ENCODE measurements at places on chromosomes 4 and X. TPM values are rescaled to one million over a fixed set of nuclear protein-coding genes. Genes with fewer than 3 reads are reported as not detected.

GRCh38 chr4:121656269-121656641, 40.5 kb downstream of the ANXA5 start:
- DNase-seq: peak; percentile 7

GRCh38 chr4:29243851-29244250, 1476.3 kb upstream of the PCDH7 start:
- no peak for DNase-seq

- DNase-seq: no peak
Measured at GRCh38 chr4:1683261-1683735, 815 bp downstream of the FAM53A start.

DNA sequence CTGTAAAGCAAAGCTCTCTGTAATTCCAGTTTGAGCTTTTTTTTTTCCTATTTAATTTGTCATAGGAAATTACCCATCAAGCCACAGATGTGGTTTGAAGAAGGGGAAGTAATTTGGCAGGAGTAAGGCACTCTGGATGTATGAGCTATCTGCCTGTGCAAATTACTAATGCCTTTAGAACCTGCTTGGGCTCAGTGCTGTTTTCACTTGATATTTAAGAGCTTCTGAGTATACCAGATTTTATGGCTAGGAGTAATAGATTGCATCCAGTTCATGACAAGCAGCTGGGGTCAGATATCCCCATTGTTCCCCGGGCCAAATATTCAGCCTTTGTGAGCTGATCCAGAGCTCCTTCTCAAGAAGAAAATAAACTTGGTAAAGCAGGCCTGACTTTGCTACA, 89.1 kb downstream of the DCAF8L2 start:
- DNase-seq: no peak

DNA sequence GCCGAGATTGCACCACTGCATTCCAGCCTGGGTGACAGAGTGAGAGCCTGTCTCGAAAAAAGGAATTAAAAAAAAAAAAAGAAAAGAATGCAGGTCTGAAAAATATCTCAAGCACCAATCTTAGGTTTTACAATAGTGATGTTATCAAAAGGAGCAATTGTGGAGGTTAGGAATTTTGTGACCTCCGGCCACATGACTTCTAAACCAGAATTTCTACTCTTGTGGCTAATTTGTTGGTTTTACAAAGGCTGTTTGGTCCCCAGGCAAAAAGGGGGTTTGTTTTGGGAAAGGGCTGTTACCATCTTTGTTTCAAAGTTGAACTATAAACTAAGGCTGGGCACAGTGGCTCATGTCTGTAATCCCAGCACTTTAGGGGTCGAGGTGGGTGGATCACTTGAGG, 15.4 kb upstream of the ZNF41 start:
- no peak for DNase-seq

GRCh38 chr4:152062936-152063620, 302.3 kb upstream of the GATB start:
- no peak for DNase-seq

- DNase-seq: peak; percentile 0
Measured at GRCh38 chrX:153763989-153764755, at the start of gene PLXNB3. Gene PLXNB3, plus strand, starts transcription at chrX:153764249. Its CDS starts 1,287 bp downstream, at chrX:153765536.

GRCh38 chrX:28589046-28589445, 1.8 kb downstream of the IL1RAPL1 start:
- DNase-seq: no peak

DNA sequence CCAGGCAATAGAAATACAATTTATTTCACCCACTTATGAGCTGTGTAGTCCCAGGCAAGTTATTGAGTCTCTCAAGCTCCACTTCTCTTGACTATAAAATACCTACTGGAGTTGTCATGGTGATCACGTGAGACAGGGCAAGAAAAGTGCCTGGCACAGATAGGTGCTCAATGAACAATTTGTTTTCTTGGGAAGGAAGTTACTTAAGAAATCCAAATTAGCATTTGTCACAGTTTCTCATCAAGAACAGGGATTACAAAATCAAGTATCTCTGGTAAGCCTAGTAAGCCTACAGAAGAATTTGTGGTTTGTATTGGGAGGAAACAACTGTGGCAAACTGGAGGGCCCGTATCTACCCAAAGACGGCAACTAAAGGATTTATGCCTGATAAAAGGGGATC, 37.5 kb upstream of the RASGEF1B start:
- no peak for DNase-seq

- no peak for DNase-seq
Measured at GRCh38 chr4:87530868-87531267, 1.7 kb upstream of the SPARCL1 start.

DNA sequence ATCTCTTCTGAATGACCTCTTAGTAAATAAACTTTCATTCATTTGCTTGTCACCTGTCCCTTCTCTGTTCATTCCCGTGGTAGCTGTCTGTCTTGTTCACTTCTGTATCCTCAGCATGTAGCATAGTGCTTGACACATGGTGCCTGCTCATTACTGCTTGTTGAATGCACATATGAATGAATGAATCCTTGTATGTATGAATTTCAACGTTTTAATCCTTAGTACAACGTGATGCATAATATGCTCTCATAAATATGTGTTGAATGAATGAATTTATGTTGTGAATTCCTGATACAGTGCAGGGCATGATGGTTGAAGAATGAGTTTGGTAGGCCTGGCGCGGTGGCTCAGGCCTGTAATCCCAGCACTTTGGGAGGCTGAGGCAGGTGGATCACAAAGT, 3.0 kb downstream of the TLR10 start:
- DNase-seq: no peak

DNA sequence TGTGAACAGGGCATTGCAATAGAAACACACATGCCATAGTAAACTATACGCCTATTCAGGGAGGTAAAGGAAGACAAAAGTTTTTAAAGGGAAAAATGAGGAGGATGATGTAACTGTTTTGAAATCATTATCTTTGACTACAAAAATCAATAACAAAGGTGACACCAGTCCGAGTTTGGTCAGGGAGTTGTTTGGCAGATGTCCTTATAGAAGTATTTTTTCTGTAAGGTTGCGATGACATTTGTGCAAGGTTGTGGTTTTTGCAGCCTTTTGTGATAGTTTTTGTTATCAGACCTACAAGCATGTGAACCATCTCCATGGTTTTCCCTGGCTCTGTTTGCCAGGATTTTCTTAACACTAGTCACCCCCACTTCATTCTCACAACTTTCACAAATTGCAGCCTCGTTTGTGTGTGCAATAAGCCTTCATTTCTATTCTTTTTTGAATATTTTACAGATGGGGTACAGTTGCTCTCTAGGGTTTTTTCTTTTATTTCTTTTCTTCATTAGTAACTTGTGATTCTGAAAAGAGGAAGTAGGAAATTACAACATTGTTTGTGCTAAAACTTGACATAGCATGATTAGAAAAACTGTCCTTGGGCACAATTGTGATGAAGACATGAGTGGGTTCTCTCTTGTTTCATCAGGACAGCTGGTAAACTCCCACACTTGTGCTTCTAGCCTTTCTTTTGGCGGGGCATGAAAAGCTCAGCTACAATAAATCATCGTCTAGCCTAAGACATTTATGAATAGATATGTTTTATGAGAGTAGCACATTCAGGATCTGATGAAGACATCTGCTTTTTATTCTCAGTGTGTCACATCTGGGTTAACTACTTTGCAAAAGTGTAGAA, 60.2 kb upstream of the PNPLA4 start:
- DNase-seq: peak; percentile 26

GRCh38 chrX:149871940-149872339, 9.0 kb upstream of the MAGEA8 start:
- peak; percentile 13 for DNase-seq

GRCh38 chr4:88522702-88523324, 763 bp downstream of the PYURF start:
- no peak for DNase-seq

DNA sequence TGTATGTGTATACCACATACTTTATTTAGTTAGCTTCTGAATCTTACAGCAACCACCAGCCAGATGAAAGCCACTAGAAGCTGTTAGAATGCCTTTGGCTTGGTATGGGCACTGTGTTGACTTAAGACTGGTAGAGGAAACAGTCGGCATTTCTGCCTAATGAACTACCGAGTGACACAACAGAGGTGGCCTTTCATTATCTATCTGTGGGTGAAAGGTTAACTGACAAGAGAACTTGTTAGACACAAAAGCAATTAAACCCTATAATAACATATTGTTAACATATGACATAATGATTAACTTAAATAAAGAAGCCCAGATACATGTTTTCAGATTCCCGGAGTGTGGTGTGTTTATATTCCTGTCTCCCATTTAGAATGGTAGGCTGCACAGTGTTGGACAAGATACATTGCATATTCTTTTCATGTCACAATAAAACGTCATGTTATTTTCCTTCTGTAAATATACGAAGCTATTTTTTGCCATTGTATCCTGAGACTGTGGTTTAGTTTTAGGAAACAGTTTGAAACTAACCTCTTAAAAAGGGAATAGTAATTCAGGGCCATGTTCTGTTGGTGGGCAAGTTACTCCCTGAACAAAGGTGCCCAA, 181.5 kb downstream of the SLIT2 start:
- no peak for DNase-seq

DNA sequence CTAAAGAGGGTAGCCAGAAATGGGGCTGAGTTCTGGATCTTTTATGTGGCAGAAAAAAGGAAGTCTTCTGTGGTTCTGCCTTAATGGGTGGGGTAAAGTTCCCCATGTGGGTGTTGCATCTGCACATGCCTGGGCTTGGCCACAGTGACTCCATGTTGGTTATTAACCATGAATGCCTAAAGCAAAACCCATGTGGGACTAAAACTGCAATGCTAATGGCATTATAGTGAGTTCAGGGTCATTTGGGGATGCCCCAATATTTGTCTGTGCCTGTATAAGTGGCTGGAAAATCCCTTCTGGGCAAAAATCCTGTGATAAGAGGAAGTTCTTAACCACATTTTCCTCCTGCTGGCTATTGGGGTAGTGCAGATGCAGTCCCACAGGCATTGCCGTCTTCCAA, 857.4 kb downstream of the FAT4 start:
- DNase-seq: peak; percentile 34

GRCh38 chr4:42398171-42398870, 1.0 kb downstream of the SHISA3 start:
- DNase-seq: no peak

DNA sequence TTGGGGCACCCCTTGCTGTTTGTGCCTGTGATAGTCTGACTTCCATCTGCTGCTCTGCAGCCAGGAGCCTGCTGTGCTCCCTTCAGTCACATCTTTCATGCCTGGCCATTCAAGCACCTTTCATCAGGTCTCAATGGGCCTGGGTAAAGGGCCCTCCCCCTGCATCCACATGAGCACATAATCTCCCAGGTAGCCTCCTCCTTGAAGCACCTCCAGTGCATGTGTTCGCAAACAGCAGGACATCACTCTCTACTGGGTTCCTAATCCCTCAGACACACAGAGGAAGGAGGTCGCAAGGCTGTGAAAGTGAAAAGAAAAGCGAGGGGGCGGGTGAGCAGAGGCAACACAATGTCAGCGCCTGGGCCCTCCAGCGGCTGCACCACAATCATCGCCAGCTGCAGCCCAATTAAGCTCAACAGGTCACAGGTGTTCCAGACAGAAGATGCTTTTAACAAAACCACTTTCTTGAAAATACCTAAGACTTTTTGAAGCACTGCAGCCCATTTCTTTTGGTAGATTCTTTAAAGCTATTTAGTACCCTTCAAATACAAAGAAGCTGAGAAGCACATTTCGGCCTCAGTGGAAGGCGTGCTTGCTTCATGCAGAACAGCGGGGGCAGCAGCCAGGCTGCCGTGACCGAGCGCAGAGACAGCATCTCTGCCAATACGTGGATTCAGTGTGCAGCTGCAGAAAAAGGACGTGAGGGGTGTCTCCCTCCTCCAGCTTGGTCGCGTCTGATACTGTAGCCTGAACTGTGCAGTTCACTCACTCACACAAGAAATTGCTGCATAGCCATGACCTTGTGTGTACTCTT, 92.2 kb upstream of the SPRY1 start:
- no peak for DNase-seq

DNA sequence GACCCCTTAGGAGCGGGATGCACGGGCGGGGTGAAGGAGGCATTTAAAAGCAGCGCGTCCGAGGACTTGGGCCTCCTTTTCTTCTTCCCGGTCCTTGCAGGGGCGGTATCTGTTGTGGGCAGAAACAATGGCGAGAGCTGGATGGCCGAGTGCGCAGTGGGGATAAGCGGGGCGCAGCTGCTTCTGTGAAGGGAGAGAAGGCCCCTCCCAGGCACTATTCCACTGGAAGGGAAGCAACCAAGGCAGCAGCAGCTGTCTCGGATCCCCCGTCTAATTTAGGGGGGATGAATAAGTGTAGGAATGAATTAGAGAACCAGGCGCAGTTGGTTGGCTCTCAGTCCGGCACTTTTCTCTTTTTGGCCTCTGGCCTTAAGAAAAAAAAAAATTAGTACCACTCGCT, 995 bp downstream of the SMARCA5 start:
- no peak for DNase-seq

DNA sequence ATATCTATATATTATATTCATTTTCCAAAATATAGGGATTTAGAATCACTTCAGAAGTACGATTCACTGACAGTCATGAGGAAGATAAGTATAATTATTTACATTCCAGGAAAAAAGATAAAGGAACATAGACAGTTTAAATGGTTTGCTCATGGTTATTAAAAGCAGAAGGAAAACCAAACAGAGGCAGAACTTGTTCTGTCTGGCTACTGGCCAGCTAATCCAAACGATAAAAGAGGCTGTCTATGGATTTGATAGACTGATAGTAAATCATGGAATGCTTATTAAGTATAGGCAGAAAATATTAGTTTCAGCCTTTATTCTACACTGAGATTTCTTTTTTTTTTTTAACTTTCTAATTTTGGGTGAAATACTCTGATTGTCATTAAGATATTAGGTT, 50.2 kb downstream of the RPGR start:
- no peak for DNase-seq

DNA sequence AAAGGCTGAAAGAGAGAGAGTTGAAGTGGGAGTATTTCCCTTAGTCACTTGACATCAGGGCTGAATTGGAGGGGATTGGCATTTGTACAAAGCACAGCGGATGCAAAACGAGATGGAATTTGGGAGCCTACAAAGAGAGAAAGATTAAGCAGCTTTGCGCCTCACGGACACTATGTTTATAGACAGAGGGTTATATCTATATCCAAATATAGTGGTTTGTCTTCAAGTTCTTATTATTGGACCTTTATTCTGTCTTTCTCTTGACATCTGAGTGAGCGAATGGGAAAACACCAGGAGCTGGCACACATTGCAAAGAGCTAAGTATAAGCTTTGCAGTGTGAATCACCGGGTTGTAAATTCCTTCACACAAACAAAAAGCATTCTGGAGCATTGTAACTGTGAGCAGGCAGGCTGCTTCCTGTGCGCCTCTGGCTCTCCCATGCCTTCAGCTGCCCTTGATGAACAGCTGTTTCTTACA, 500.2 kb downstream of the STIM2 start:
- DNase-seq: no peak

The FRMD7 gene
- polyA plus RNA-seq: not detected

The MAOB gene
- not detected for polyA plus RNA-seq

The AMOT gene
- polyA plus RNA-seq: 2.6 TPM

The PSAPL1 gene
- not detected for polyA plus RNA-seq

The TEX13B gene
- polyA plus RNA-seq: not detected

The GPC4 gene
- polyA plus RNA-seq: 0.17 TPM

The PCDH7 gene
- not detected for polyA plus RNA-seq

The NEK1 gene
- polyA plus RNA-seq: 16.1 TPM

The XKRX gene
- polyA plus RNA-seq: not detected

The STIM2 gene
- polyA plus RNA-seq: 9.0 TPM

The SLC6A8 gene
- polyA plus RNA-seq: 0.10 TPM

The UGT2B15 gene
- polyA plus RNA-seq: not detected

The C4orf33 gene
- polyA plus RNA-seq: 20.6 TPM

The FGF5 gene
- 1.3 TPM for polyA plus RNA-seq

The XK gene
- polyA plus RNA-seq: not detected

The PCDH19 gene
- polyA plus RNA-seq: not detected

The NPY2R gene
- polyA plus RNA-seq: not detected

The AFM gene
- not detected for polyA plus RNA-seq

The GPR82 gene
- 0.15 TPM for polyA plus RNA-seq

The PAGE1 gene
- not detected for polyA plus RNA-seq

The ADH1B gene
- not detected for polyA plus RNA-seq

Measured in GM12878 (cell line).